Nucleus accumbens (tissue), 56 donors: ENCODE measurements at places on chromosomes 12 and 14.

DNA sequence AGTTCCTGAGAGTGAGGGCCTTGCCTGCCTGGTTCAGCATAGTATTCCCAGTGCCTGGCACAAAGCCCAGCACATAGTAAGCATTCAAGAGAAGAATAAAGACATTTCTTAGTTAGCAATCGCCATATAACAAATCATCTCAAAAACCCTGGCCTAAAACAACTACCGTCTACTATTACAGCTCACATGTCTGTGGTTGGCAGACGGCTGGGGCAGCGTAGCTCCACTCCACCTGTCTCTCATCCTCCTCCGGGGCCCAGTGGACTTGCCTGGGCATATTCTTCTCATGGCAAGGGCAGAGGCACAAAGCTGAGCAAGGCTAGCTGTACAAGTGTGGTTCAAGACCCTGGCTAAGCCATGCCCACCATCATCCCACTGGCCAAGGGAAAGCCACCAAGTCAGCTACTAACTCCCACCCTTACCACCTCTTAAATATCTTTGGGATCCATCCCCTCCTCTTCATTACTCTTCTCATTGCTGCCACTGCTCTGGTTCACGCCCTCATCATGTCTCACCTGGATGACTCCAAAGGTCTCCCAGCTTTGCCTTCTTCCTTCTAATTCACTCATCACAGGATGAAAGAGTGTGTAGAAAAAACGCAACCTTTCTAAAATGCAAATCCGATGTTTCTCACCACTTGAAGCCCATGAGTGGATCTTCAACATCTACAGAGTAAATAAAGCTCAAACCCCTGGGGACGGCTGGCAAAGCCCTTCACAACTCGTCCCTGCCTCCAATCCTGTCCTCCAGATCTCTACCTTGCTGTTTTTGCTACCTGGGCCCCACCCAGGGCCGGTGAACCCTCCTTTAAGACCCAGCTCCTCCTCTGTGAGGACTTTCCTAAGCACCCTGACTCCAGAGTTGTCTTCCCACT lies 10.4 kb downstream of the TMEM229B start:
- DNase-seq = no peak

GRCh38 chr14:99094901-99095300 lies 177.1 kb downstream of the BCL11B start:
- no peak for DNase-seq

DNA sequence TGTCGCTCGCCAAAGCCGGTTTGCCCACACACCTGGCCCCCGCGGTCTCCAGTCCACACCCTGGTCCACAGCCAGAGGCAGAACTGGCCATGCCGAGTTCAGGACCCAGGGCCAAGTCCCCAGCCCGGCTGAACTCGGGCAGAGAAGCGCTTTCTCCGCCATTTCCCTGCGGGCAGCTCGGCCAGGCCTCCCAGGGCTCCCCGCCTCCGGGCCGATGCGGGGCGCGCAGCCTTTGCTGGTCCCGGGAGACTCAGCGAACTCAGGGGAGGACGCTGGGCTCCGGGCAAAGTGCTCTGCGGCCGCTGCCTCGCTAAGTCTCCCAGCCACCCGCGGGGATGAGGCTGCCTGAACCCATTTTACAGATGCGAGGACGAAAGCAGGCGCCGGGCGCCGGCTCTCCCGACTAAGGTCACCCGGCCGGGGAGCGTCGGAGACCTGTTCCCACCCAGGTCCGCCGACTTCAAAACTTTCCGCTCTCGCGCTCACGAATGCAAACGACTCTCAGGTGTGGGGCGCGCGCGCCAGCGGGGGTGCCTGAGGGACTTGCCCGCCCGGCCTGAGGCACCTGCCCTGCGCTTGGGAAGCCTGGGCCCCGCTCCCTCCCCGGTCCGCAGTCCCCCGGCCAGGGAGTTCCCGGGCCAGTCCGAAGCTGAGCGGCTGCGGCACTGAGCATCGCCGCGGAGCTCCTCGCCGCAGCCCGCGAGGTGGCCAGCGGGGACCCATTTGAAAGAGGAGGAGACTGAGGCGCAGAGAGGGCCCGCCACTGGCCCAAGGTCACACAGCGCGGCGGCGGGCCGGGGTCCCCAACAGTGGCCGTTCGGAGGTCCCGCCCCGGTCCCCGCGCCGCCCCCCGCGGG lies 627 bp downstream of the TESC start:
- no peak for DNase-seq

- no peak for DNase-seq
Observed at GRCh38 chr12:47903151-47903611, 1.6 kb downstream of the VDR start.

- no peak for DNase-seq
Observed at GRCh38 chr12:65881348-65881961, 57.2 kb downstream of the HMGA2 start.

DNA sequence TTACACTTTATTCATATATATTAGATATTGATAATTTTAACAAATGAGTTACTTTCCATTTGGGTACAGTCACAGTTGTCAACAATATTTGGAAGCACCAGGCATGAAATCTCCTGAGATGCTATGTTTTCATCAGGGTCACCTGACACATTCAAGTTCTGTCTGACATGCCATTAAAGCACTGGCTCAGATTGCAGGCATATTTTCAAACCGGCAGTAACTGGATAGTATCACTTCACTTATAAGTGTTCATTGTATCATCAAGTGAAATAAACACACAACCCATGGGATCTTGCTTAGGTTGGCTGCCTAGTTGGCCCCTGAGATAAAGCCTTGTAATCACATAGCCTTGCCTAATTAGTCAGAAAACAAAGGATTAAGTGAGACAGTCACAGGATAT lies 4.8 kb downstream of the IFNG start:
- DNase-seq = no peak

DNA sequence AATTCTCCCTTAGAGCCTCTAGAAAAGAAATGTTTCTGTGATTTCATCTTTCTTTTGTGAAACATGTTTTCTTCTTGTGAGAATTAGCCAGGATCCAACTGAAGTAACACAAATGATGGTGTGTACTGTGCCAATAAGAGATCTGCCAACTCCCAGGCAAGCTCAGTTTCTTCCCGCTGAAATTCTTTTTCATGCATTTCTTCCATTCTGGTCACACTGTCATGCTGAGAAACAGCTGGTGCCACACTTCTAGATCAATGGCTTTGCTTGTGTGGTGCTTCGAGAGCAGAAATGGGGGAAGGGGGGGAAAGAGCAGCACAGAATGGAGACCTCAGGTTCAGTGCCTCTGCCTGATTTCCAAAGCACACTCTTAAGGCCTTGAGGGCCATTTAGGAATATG lies 41.4 kb upstream of the FGF6 start:
- DNase-seq = no peak
